ENCODE measurements at places on chromosomes 11 and 22.

GRCh38 chr22:45197606-45198462 lies 34.1 kb downstream of the NUP50 start:
- DNase-seq: no peak

GRCh38 chr11:10476342-10476741 lies 21.3 kb downstream of the AMPD3 start:
- DNase-seq: no peak

GRCh38 chr11:47111318-47111804 lies 65.3 kb downstream of the ARFGAP2 start:
- no peak for DNase-seq

DNA sequence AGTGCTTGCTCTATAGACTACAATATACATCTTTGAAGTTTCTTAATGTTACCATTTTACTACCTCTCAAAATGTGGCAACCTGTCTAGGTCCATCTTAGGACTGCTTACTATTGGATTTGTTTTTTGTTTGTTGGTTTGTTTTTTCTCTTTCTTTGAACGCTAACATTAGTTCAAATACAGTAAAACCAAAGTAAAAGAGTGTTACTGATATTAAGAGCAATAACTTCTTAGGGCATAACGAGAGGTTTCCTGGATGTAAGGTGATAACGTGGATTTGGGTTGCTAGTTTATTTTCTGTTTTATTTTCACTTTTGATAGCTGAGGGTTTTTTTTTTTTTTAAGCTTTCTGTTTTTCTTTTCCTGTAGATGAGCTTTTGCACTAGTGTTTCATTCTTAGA lies 43.6 kb downstream of the TMEM135 start:
- no peak for DNase-seq

GRCh38 chr11:100469835-100470234 lies 217.3 kb upstream of the ARHGAP42 start:
- no peak for DNase-seq

- peak; percentile 80 for DNase-seq
These were observed 44.2 kb upstream of the TTLL12 start for GRCh38 chr22:43230971-43231723.

GRCh38 chr11:13923182-13923581 lies 39.3 kb upstream of the SPON1 start:
- DNase-seq: no peak

DNA sequence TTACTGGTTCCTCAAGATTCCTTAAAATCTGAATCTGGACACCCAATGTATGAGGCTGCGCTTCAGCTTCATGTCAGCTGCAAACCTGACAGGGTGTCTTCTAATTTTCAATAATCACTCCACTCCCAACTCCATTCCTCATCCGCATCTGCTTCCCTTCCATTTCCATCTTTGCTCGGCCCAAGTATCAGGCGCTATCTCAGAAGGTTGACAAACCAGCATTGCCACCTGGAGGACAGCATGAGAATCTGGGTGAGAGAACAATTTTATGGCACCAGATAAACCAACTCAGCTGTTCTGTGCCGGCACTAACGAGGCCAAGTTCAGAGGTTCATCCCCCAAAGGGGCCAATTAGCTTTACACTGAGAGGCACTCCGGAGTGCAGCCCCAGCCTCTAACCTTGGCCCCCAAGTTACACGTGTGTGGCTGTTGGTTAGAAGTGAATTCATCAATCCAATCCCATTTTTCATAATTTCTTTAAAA lies 79.1 kb upstream of the LMO2 start:
- peak; percentile 58 for DNase-seq

- DNase-seq: no peak
These were observed 5.5 kb downstream of the RAB3IL1 start for GRCh38 chr11:61911701-61912529.

- no peak for DNase-seq
These were observed 2.6 kb downstream of the VSIG10L2 start for GRCh38 chr11:125948278-125949051.
